ENCODE measurements at places on chromosomes 7 and 10. TPM values are rescaled to one million over a fixed set of nuclear protein-coding genes. Genes with fewer than 3 reads are reported as not detected.

GRCh38 chr10:94180576-94180975 is 182.2 kb downstream of the NOC3L start:
- no peak for DNase-seq

HABP2 gene
- 0.09 TPM for total RNA-seq

DNA sequence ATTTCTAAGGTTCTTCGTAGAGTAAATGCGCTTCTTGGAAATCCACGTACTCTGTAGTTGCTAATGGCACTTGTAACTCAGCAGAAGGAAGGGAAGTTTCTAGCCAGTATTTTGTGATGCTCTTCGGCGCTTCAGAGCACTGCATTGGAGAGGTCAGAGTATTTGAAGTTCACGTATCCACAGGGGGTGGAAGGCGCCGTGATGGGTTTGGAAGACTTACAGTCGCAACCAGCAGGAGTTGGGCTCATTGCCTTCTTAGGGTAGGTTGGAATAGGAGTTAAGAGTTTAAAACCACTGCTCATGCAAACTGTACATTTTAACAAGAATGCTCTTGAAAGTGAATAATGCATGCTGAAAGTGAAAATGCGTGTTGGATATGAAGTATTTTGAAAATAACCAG is 49.1 kb downstream of the SHH start:
- no peak for DNase-seq

EVX1 gene
- total RNA-seq, result not detected

ASB10 gene
- not detected for total RNA-seq

- DNase-seq, result peak; percentile 15
These were observed 88.8 kb downstream of the FOXL3 start for GRCh38 chr7:378551-379455.

- no peak for DNase-seq
These were observed 2.3 kb upstream of the NYAP1 start for GRCh38 chr7:100481466-100481865.

DNA sequence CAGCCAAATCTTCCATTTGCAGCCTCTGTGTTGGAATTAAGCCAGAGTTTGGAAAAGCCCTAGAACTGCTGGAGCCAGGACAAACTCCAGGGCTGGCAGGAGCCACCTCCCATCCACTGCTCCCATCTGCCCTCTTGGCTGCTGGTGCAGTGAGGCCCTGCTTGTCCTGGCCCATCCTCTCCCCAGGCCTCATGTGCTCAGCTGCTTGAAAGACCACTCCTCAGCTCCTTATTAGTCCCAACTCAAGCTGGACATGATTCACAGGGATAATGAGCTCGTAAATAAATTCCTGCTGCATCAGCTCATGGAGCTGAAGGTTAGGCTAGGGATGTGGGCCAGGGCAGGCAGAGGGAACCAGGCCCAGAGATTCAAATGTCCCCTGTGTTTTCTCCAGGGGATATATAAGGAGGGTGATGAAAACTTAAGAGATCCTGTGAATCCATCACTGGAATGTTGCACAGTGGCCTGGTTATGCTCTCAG is 282.8 kb downstream of the RPS24 start:
- DNase-seq, result no peak

DNA sequence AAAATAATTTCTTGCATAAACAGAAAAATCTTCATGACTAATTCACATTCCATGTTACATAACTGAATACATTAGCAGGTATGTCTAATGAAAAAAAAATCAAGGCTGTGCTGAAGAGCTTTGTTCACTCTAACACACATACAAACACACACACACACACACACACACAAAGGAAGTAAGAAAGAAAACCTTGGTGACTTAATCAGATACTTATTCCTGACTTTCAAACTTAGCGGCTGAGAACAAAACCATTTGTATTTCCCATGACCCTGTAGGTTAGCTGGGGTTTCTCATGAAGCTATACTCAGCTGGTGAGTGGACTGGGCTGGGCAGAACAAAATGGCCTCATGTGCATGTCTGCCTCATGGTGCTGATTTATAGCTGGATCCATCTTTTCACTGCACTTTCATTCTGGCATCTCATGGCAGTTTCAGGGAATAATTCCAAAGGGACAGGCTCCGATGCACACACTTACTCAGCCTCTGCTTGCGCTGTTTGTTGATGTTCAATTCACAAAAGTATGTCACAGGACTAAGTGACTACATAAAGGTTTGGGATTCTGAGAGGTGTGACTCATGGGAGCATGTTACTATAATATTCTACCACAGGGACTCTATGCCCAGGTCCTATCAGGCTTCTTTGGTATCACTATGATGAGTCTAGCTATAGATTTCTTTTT is 161.2 kb downstream of the PCLO start:
- DNase-seq, result no peak

TMEM196 gene
- total RNA-seq, result 0.42 TPM

ACBD7 gene
- 12.5 TPM for total RNA-seq

GRCh38 chr7:107630342-107630741 is 30.3 kb upstream of the SLC26A4 start:
- no peak for DNase-seq

- no peak for DNase-seq
These were observed 64.4 kb downstream of the ENTPD1 start for GRCh38 chr10:95820363-95820762.

DNA sequence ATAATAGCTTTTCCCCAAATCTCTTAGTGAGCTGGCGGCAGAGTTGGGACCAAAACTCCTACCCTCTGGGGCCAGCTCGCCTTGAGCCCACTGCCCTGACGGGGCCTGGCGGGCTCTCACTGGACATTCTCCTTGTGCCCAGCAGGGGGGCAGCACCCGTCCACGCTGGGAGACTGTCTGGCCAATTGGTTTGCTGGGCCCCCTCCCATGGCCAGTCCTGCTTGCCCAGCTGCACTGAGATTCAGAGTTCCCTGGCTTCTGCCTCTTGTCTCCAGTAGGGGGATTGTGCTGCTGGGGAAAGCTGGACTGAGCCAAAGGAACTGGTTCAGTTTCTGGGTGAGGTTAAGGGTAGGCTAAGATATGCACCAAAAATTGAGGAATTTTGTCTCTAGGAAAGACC is 59.8 kb downstream of the RAMP3 start:
- DNase-seq, result peak; percentile 29

DNA sequence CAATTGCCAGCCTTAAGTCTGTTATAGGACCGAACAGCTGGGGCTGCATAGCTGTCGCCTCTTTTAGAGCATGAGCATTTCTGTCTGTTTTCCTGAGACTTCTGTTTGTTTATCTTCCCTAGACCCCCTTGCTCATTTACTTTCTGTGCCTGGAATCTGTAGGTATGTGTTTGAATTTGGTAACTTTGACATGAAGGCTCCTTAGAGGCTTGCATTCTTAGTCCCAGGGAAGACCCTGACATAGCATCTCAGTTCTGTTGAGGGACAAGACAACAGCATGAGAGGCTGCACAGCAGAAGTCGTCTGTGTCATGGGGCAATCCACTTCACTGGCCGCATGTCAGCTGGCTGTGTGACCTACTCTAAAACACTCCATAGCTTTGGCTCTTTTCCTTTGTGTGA is 58.7 kb downstream of the KLHDC10 start:
- no peak for DNase-seq

SPAG6 gene
- total RNA-seq, result not detected

DNA sequence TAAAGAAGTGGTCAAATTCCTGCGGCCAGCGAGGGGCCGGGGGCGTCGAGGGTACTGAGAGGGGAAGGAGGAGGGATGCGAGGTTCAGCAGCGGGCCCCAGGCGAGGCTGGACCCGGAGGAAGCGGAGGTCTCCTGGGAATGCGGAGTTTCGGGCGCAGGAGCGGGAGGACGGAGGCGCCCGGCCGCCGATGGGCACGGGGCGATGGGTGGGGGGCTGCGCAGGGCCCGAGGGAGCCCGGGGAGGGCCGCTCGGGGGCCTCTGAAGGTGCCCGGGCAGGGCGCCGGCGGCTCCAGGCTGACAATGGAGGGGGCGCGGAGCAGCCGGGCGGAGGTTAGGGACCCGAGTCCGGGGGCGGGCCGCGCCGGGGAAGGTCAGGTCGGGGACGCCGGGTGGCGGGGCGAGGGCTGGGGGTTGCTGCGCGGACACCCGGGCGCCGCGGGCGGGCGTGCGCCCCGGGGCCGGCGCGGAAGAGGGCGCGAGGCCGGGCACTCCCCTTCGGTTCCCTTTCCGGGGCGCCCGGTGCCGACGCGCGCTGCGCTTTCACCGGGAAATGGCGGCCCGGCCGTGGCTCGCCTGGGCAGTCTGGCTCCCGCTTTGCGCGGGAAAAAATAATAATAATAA is 683 bp downstream of the MACROH2A2 start:
- peak; percentile 52 for DNase-seq

Data from WTC11 (cell line).